ENCODE measurements at places on chromosomes 6 and 20.

DNA sequence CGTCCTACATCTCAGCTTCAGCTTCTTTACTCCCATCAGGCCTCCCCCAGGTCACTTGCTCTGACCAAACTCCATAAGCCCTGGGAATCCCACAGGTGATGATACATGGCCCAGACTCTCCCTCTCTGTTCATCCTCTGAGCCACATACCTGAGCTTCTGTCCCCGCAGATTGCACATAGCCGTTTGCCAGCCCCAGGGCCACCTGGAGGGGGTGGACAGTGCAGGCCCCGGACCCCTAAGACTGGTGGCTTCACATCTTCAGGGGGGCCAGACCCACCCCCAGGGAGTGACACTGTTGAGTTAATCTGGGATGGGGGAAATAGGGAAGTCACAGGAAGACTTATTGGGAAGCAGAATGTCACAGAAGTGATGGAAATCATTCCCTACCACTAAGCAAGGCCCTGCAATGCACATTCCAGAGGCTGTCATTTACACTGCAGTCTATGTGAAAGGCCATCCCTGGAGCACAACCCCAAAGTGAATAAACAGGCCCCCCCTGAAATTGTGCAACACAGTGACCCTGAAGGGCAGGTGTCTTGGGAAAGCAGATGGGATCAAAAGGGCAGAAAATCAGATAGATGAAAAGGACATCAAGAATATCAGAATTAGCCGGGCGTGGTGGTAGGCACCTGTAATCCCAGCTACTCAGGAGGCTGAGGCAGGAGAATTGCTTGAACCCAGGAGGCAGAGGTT lies 2.2 kb downstream of the RXRB start:
- DNase-seq: no peak

DNA sequence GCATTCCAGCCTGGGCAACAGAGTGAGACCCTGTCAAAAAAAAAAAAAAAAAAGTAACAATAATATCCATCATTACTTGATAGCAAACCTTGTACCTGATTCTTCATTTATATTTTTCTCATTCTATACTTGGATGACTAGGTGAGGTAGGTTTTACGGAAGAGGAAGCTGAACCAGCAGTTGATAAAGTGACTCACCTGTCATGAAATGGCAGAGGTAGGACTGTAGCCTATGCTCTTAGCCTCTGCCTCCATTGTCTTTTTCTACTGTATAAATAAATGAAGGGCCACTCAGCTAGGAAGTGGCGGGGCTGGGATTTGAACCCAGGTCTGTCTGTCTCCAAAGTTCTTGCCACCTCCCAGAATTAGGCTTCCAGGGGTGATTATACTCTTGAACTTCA lies 20.7 kb upstream of the EPB41L1 start:
- DNase-seq: no peak

GRCh38 chr6:88238901-88239300 lies 72.8 kb upstream of the CNR1 start:
- no peak for DNase-seq

- no peak for DNase-seq
Measured at GRCh38 chr20:35669681-35670080, 5.0 kb upstream of the CPNE1 start.

DNA sequence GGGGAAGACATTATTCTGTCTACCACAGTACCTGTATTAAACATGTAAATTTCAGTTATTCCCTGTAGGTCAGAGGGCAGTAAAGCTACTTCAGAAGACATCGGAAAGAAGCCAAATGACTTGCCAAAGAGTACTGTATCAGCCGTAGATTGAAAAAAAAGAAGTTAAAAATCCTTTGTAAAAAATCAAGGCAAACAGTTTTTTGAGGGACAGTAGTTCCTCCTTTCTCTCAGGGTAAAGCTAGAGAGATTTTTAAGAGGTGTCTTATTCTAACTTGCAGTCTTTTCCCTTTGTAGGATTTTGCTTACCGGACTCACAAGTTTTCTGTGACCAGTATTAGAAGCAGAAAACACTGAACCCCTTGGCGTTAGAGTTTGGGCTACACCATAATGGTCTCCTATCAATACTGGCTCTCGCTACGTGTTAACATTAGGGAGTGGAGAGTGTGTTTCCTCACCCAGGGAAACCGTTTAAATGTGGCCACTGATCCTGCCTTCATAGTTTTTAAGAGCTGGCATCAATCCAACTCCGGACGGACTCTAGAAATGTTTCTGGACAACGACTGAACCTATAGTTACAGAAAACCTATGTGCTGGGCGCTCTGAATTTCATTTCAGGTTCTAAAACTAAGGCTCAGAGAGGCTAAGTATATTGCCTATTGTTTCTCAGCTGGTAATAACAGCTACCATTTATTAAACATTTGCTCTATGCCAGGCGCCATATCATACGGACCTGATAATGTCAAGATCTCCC lies 1.3 kb upstream of the ASXL1 start:
- no peak for DNase-seq

- DNase-seq: no peak
Measured at GRCh38 chr6:29561091-29561490, 1.6 kb upstream of the UBD start.

DNA sequence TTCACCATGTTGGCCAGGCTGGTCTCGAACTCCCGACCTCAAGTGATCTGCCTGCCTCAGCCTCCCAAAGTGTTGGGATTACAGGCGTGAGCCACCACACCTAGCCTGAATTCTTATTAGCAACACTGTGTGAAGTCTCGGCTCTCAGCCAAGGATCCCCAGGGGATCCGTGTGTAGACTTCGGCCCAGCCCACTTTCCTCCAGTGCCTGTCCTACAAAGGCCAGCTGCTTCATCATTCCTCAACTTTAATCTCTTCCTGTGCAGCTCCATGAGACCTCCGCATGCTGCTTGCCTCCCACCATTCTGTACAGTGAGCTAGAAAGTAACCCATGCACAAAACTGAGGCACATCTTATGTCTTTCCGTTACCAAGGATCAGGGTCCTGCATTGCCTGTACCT lies 71.8 kb downstream of the SAMD3 start:
- no peak for DNase-seq

DNA sequence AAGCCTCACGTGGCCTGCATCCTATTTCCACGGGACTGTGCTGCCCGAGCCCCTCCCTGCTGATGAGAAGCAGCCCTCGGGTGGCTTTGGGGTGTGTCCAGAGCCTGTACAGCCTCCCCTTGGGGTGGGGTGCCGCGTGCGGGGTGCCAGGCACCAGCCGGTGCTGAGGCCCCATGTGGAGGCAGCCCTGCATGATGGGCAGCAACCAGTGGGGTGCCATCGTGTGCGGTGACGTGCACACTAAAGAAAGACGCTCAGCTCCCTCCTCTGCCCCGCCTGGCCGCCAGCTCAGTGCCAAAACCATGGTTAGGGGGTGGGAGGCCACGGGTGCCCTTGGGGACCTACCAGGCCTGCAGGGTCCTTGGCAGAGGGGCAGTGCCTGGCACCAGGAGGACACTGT lies 26.2 kb downstream of the NTSR1 start:
- DNase-seq: no peak

- DNase-seq: no peak
Measured at GRCh38 chr6:148112851-148113319, 229.8 kb upstream of the SASH1 start.

DNA sequence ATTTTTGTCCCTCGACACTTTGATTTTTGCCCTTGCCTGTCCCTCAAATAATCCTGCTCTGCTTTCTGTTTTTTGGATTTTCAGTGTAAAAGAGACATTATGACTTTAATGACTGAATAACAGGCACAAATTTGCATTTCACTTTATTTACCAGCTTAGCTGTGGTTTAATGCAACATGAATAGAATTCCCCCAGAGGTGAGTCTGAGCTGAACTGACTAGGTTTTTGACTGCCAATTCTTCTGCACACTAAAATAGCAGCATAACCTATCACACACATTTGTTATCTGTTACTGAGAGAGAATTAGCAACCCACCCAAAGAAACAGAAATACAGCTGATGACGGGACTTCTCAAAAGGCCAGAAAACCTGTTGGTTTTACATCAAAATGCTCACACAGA lies 3.9 kb upstream of the RBM24 start:
- DNase-seq: no peak

- DNase-seq: no peak
Measured at GRCh38 chr20:57208198-57208597, 58.2 kb downstream of the BMP7 start.

DNA sequence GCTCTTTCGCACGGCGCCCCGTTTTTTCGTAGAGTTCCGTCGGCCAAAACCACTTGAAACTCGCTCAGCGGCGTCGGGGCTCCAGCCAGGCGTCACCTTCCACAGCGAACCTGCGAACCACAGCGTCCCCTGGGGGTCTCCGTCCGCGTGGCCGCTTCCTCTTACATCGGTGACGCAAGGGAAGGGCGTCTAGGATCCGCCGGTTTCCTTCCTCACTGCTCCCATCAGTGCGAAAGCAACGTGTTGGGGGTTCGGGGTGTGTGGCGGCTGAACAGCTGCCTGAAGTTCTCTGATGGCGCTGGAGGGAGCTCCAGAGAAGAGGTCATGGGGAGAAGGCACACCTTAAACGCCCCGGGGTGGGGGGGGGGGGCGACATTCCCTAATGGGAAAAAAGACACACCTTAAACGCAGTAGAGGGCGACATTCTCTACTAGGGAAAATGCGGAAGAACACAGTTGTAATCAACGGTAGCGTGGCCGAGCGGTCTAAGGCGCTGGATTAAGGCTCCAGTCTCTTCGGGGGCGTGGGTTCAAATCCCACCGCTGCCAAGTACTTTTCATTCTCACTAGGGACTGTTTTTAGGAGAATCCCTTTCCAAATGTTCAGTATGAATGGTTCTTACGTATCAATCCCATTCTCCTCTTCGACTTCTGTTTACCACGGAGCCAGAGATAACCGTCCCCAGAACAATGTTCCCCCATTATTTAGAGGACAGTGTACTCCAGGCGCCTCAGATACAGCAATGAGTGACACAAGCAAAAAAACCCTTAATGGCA lies 16.4 kb downstream of the ZNF311 start:
- DNase-seq: no peak

GRCh38 chr6:116096979-116097816 lies 3.5 kb upstream of the NT5DC1 start:
- DNase-seq: no peak

DNA sequence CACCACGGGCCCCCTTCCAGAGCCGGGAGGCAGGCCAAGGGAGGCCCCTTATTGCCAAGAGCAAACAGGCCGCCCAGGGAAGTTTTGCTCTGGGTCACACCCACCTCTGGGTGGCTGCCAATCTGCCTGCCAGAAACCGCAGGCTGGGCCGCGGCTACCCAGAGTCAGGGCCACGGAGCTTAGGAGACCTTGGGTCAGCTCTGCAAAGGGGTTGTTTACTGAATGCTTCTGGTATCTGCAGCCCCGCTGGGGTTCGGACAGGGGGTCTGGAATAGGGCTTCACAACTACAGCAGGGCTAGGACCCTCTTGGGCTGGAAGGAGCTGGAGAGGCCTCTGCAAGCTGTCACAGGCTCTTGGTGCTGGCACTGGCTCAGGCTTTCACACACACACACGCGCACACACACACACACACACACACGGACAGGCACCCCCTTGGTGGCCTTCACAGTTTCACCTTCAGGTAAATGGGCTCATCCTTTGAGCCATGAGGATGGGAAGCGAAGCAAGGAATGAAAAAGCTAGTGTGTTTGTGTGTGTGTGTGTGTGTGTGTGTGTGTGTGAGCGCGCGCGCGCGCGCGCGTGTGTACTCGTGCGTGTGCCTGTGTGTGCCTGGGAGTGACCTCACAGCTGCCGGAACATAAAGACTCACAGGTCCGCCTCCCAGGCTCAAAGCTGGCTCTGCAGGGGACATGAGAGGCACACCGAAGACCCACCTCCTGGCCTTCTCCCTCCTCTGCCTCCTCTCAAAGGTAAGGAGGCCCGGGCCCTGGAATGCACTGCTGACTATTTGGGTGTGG lies at the start of gene CCN5:
CCN5 (plus strand) TSS at position 669 of the 798 bp plus-strand sequence; CDS start at position 691, 22 bp downstream.
- peak; percentile 53 for DNase-seq

GRCh38 chr6:52519618-52520017 lies 57.2 kb downstream of the TRAM2 start:
- no peak for DNase-seq

GRCh38 chr6:106439459-106439858 lies 78.9 kb downstream of the CRYBG1 start:
- no peak for DNase-seq

DNA sequence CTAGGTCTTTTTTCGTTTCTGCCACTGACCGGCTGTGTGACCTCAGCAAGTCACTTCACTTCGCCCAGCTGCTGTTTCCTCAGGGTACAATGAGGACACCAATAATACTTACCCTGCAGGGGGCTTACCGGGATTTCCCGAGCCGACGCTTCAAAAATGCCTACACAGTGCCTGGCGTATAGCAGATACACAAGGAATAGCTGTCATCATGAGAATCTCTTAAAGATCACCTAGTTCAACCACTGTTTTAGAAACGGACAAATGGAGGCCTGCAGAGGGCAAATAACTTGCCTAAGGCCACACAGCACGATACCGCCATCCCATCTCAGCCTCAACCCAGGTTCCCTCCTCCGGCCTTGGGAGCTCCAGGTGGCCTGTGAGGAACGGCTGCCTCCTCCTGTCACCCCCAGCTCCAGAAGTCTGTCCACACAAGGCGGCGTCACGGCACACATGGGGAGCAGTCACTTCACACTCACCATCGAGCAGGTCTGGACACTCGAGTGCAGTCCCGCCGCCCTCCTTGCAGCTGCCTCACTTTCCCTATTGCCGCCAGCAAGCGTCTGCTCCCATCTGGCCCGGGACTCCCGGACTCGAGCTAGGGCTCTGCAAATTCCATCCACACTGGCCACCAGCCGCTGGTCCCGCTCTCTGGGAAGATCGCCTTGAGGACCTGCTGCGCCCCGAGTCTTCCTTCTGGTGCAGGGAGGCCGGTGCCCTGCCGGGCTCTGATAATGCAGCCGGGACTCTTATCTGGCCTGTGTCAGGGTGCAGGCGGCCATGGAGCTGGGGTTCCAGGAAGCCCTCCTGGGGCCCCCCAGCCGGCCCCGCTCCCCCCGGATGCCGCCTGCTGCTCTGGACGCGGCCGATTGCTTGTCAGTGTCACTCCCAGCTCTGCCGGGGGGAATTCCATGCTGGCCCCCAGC lies at the start of gene RIPOR3:
RIPOR3 (minus strand) TSS at position 893 of the 923 bp plus-strand sequence; CDS start at position 479, 414 bp downstream.
- no peak for DNase-seq

DNA sequence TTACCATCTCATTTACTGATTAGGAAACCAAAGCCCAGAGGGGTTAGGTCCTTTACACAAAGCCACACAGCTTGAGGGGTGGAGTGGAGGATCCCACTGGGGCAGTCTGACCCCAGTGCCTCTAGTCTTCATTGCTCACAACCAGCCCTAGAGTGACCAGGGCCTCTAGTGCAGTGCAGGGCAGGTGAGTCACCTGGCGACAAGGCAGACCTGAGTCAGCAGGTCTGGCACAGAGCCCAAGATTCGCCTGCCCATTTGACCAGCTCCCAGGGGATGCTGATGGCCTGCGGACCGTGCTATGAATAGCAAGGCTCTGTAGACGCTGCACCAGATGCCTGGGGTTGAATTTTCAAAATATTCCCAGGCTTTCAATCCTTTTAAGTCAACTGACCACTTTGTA lies 29.9 kb downstream of the CDH26 start:
- no peak for DNase-seq

GRCh38 chr6:109714611-109715010 lies 23.5 kb downstream of the FIG4 start:
- DNase-seq: no peak

- no peak for DNase-seq
Measured at GRCh38 chr20:32158351-32158750, 48.8 kb downstream of the TM9SF4 start.

GRCh38 chr20:34040300-34040995 lies 46.7 kb downstream of the RALY start:
- DNase-seq: peak; percentile 8

GRCh38 chr6:144931172-144932035 lies 646.3 kb downstream of the UTRN start:
- peak; percentile 19 for DNase-seq

GRCh38 chr6:170043150-170043819 lies 247.6 kb downstream of the DLL1 start:
- no peak for DNase-seq

All from NCI-H1092 (cell line).